COR-L47 (cell line): ENCODE measurements at places on chromosomes 13 and 19.

DNA sequence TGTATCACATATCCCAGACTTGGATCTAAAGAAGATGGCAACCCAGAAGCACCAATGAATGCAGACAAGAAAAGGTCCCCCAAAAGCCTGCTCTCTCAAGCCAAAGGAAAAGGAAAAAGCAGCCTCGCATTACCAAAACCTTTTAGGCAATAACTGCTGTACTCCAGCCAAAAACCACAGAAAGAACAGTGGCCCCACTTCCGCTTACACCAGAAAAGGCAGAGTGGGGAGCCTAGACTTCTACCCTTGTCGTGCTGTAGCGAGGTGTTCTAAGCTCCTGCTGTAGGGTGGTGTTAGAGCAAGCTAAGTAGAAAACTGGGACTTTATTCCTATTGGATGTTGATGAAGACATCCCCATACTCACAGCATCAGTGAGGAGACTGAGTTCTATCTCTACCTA, 244.0 kb upstream of the RXFP2 start:
- DNase-seq, result no peak

DNA sequence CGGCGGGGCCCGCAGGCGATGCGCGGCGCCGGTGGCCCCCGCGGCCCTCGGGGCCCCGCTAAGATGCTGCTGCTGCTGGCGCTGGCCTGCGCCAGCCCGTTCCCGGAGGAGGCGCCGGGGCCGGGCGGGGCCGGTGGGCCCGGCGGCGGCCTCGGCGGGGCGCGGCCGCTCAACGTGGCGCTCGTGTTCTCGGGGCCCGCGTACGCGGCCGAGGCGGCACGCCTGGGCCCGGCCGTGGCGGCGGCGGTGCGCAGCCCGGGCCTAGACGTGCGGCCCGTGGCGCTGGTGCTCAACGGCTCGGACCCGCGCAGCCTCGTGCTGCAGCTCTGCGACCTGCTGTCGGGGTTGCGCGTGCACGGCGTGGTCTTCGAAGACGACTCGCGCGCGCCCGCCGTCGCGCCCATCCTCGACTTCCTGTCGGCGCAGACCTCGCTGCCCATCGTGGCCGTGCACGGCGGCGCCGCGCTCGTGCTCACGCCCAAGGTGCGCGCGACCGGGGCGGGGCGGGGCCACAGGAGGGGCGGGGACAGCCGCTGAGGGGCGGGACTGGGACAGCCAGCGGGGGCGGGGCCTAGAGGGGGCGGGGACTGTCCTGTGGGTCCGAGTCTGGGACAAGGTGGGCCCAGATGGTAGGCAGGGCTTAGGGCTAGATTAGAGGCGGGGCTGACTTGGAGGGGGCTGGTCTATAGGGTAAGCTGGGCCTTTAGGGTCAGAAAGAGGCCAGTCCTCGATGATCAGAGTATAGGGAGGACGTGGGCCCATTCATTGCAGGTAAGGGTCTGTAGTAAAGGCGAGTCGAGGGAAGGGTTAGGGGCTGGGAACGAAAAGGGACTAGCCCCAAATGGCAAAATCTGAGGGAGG, 5.1 kb downstream of the GRIN2D start:
- DNase-seq, result peak; percentile 78

- DNase-seq, result no peak
Measured at GRCh38 chr19:34335914-34336313, 29.1 kb upstream of the GPI start.

DNA sequence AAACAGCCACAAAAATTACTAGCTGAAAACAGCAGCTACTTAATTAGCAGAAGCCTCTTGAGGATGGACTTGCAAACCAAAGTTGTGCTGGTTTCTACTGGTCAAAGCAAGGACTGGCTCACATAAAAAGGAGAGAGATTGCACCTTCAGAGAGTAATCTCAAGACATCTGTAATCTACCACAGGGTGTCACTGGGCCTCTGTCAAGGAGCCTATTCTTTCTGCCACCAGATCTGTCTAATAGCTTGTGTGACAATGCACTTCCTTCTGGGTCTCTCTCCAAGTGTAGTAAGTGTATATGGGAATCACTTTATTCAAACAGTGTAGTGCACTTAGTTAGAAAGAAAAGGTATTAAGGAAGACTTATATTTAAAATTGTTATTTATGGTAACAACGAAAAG, 24.4 kb upstream of the ZNF561 start:
- no peak for DNase-seq

DNA sequence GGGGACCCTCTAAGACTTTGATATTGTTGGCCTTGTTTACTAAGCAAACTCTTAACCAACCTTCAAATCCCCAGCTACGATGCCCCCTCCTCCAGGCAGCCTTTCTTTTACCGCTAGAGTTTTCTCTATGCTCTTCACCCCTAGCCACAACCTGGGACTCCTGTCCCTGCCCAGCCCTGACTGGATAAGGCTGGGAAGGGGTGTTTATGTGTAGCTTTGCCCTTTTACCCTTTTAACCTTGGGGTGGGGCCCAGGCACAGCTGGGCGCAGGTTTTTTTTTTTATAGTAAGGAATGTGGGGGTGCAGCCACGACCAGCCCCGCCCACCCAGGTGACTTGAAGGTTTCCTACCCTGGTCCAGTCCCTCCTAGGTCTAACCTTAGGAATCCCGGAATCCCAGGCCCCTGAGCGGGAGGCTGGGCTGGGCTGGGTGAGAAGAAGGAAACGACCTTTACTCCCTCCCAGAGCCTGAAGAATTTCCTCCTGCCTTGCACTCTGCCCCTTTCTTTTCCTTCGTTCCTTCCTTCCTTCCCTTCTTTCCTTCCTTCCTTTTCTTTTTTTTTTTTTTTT, 12.2 kb downstream of the TJP3 start:
- DNase-seq, result no peak

DNA sequence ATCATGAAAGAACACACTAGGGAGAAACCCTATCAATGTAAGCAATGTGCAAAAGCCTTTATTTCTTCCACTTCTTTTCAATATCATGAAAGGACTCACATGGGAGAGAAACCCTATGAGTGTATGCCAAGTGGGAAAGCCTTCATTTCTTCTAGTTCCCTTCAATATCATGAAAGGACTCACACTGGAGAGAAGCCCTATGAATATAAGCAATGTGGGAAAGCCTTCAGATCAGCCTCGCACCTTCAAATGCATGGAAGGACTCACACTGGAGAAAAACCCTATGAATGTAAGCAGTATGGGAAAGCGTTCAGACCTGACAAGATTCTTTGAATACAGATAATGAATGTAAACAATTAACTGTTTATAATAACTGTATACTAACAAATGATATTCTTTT, 15.0 kb upstream of the ZNF439 start:
- DNase-seq, result no peak

- no peak for DNase-seq
Measured at GRCh38 chr19:18972851-18973250, 31.8 kb upstream of the HOMER3 start.

DNA sequence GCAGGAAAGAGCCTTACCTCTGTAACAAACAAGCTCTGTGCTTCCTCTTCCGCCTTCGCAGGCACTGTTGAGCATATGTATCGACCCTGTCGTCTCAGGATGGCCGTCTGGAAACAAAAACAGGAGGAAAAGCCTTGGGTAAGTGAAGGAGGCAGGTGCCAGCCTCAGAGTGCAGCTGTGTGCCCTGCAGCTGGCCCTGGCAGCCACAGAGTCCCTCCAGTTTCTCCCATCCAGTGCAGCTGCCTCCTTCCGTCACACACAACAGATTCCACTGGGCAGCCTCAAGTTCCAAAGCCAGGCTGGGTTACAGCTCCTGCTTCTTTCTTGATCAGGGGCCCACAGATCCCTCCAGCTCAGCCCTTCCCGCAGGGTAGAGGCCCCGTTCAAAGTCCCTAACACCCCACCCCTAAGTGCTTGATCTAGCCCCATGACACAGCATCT, 47.7 kb downstream of the DOCK9 start:
- no peak for DNase-seq

- DNase-seq, result no peak
Measured at GRCh38 chr19:54337858-54338230, 1.1 kb downstream of the LILRA4 start.

DNA sequence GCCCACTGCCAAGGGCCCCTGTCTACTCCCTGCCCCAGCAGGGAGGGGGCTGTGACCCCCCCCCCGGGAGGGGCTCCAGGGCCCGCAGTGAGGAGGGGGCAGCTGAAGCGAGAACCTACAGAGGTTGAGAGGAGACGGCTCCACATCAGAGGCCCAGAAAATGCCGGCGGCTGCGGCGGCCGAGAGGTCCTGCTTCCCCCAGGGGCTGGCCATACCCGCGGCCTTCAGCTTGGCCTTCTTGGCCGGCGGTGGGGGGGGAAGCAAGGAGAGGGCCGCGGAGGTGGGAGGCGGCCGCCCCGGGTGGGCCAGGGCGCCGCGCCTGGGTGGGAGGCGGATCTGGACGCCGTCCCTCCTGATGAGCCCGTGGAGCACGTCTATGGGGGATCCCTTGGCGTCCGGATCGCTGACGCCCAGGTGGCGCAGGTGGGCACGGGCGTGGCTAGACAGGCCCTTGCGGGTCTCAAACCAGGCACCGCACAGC, 9.2 kb upstream of the AKAP8L start:
- DNase-seq, result no peak

- DNase-seq, result peak; percentile 13
Measured at GRCh38 chr13:107203146-107203847, 635.4 kb upstream of the ARGLU1 start.
